Fibroblast of lung (primary cell): ENCODE measurements at places on chromosomes 2 and 18. TPM values are rescaled to one million over a fixed set of nuclear protein-coding genes. Genes with fewer than 3 reads are reported as not detected.

The GKN2 gene
- total RNA-seq, result not detected in 2 replicates

The SLC23A3 gene
- 1.8 and 2.5 TPM in 2 replicates for total RNA-seq

The ASXL3 gene
- total RNA-seq, result 0.51 and 0.66 TPM in 2 replicates

The ASAP2 gene
- 16.4 and 19.2 TPM in 2 replicates for total RNA-seq

The MRO gene
- total RNA-seq, result under 0.01 TPM in 2 replicates

The CXCR1 gene
- total RNA-seq, result not detected in 2 replicates

The EFEMP1 gene
- total RNA-seq, result 467 and 615 TPM in 2 replicates

The ACTG2 gene
- total RNA-seq, result 4.1 TPM in 2 replicates

The SLC19A3 gene
- 0.17 and 1.0 TPM in 2 replicates for total RNA-seq

The RAB31 gene
- 26.2 and 29.6 TPM in 2 replicates for total RNA-seq

The SERPINB3 gene
- total RNA-seq, result not detected in 2 replicates
